Ureter (tissue), 1 donor: ENCODE measurements at places on chromosomes 3 and 15.

GRCh38 chr3:169467751-169468150, 195.8 kb downstream of the MECOM start:
- no peak for DNase-seq

- DNase-seq = no peak
Measured at GRCh38 chr3:12138044-12138443, 20.7 kb downstream of the TIMP4 start.

- DNase-seq = no peak
Measured at GRCh38 chr15:82970078-82970686, 15.8 kb upstream of the RAMAC start.

DNA sequence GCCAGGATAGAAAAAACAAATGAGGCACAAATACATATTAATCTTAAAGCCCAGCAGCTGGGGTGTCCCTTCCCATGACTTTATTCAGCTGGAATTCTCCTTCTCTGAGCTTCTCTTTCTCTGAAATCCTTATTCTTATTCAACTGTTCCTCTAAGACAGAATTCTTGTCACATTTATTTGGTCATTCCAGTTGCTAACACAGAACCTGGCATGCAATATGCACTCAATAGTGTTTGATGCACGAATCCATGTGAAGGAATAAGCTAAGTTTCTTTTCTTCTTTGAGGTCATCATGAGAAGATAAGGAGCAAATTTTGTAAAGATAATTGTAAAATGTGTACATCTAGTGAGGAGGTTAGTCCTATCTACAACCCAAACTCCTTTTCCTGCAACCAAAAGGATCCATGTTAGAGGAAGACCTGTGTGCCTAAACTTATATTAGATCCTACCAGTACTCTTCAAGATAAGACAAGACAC, 154.2 kb upstream of the KCNMB2 start:
- DNase-seq = no peak

DNA sequence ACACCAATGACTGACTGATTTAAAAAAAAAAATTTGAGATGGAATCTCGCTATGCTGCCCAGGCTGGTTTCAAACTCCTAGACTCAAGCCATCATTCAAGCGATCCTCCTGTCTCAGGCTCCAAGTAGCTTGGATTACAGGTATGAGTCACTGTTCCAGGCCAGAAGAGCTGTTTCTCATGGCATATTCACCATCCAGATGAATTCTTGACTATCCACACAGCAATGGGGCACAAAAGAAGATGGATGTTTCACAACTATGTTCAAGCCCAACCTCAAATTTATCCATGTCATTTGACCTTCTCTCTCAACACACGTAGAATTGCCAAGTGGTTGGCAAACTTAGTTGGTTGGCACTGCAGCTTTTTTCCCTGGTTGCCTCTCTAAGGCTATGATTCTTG, 40.6 kb downstream of the PRICKLE2 start:
- no peak for DNase-seq

DNA sequence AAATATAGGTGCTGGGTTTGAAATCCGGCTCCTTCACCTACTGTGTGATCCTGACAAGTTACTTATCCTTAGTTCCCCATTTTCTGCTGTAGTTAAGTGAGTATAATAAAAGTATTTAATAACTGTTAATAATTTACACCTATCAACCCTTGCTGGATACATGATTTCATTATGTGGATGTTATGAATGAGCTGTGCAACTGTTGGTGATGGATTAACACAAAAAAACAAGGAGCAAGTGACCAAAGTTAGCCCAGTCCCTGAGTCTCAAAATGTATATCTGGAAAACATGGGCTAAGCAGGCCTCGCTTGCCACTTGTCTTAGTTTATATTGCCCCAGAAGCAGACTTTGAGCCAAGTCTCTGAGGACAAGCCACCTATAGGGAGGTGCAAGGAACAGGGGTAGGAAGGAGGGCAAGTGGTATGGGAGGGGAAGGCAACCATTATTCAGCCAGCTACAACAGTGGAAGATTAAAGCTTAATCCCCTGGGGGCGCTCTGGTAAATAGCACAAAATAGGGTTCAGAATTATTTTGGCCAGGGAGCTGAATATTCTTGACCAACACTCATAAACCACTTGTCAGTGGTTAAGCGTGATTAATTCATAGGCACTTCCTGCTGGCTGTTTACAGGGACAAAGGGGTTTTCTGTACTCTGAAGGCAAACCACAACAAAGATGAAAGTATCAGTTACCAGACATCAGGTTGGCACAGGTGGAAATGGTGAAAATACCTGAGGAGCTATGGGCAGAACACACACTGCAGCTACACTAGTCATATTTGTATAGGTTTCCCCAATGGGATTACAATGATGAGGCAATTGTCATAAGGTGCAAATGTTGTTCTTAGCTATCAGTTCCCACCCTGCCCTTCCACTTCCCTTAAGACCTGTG, 76.2 kb downstream of the TRIM42 start:
- DNase-seq = no peak

- no peak for DNase-seq
Measured at GRCh38 chr3:25294169-25294805, 133.8 kb upstream of the RARB start.

- DNase-seq = peak; percentile 85
Measured at GRCh38 chr3:53194210-53195065, 33.4 kb downstream of the PRKCD start.

DNA sequence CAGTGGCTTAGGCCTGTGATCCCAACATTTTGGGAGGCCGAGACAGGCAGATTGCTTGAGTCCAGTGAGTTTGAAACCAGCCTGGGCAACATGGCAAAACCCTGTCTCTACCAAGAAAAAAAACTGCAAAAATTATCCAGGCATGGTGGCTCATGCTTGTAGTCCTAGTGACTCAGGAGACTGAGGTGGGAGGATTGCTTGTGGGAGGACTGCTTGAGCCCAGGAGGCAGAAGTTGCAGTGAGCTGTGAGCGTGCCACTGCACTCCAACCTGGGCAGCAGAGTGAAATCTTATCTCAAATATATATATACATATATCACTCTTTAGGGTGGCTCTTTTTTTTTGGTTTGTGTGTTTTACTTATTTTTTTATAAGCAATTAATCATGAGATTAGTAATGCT, 83.7 kb upstream of the WDR72 start:
- DNase-seq = no peak

- no peak for DNase-seq
Measured at GRCh38 chr15:98616397-98616796, 31.9 kb upstream of the IGF1R start.

- DNase-seq = no peak
Measured at GRCh38 chr15:39896101-39896500, 24.0 kb downstream of the GPR176 start.

GRCh38 chr3:181887685-181888084, 176.0 kb downstream of the SOX2 start:
- no peak for DNase-seq

GRCh38 chr3:167887096-167887495, 151.6 kb downstream of the SERPINI1 start:
- no peak for DNase-seq

- DNase-seq = no peak
Measured at GRCh38 chr15:61155741-61156700, 73.1 kb downstream of the RORA start.

DNA sequence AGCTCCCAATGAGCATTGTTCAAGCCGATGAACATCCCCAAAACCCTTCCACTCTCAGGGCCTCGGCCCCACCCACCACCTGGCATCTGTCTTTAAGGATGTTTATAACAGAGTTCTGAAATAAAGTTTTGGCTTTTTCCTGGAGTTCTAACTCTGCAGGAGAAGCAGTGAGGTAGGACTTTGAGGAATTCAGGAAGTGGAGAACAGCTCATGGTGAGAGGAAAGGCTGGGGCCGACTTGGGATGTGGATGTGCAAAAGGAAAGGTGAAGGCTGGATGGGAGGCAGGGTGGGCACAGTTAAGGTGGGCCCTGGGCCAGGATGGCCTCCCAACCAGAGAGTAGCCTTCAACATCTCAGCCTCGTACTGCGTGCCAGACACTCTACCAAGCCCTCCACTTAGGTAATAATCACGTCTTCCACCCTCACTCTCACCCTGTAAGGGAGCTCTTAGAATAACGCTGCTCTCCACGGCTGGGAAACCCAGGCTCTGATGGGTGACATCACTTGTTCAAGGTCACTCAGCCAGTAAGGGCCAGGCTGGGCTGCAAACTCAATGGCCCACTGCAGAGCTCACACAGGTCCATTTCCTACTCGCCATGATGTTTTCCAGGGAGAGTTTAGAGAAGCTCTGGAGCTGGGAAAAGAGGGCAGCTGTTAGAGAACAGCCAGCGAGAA, 28.5 kb downstream of the LIPC start:
- no peak for DNase-seq

DNA sequence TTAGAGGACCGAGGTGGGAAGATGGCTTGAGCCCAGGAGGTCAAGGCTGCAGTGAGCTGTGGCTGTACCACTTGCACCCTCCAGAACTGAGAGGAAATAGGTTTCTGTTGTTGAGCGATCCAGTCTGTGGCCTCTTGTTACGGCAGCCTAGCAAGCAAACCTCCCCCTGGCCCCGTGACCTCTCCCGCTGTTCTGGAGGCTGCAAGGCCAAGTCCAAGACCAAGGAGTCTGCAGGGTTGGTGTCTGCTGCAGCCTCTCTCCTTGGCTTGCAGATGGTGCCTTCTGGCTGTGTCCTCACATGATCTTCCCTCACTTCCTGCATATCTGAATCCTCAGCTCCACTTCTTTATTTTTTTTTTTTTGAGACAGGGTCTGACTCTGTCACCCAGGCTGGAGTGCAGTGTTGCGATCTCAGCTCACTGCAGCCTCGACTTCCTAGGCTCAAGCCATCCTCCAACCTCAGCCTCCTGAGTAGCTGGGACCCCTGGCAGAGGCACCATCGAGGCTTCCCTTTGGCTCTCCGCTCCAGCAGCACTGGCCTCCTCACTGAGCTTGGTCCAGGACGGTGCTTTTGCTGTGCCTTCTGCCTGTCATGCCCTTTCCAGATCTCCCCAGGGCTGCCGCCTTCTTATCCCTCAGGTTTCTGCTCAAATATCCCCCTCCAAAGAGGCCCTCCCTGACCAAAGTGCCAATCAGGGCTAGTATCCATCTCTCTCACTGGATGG, 18.0 kb upstream of the PLXND1 start:
- DNase-seq = peak; percentile 50

GRCh38 chr3:65080432-65080831, 392.6 kb upstream of the ADAMTS9 start:
- DNase-seq = no peak

DNA sequence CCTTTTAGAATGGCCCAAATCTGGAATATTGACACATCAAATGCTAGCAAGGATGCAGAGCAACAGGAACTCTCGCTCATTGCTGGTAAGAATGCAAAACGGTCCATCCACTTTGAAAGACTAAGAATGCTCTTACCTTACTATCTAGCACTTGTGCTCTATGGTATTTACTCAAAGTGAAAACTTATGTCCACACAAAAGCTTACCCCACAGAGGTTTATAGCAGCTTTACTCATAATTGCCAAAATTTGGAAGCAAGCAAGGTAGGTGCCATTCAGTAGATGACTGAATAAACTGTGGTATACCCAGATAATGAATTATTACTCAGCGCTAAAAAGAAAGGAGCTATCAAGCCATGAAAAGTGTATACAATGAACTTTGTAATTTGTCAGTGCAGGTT, 96.4 kb downstream of the CTNNB1 start:
- no peak for DNase-seq

DNA sequence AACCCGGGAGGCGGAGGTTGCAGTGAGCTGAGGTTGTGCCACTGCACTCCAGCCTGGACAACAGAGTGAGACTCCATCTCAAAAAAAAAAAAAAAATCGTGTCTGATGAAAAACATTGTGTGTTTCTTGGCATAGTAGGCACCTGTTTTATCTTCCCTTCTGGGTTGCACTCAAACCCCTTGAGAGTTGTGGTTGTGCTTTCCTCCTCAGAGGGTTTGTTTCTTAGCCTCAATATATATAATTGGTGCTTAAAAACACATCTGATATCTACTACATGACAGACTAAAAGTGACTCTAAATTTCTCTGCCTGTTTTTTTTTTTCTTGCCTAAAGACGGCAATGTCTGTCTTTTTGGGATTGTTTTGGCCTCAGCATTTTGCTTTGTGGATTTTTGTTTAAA, 7.6 kb downstream of the NR1D2 start:
- DNase-seq = no peak

- DNase-seq = no peak
Measured at GRCh38 chr3:98536456-98537017, 4.8 kb downstream of the GPR15 start.

GRCh38 chr3:128569756-128570155, 76.8 kb upstream of the GATA2 start:
- DNase-seq = no peak

DNA sequence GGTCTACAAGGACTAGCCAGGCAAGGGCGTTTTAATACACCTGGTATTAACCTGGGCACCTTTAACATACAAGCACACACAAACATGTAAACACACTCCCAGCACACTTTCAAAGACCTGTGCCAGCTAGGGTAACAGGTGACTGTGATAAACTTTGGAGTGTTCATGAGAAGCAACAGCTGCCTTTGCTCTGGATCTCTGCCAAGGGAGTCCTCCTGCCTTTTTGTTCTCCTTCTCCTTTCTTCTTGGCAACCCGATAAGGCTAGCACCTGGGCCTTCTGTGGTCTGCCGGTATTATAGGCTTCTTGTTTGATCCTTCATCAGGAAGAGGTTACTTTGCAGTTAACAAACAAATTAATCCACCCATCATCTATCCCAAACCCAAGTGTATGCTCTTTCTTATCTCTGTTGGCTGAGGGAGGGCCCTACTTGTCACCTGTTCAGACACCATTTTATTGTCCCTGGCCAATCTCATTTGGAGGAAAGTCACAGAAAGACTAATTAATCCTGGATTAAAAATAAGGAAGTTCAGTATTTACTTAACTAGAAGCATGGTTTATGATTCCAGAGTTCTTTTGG, at the start of gene RETNLB:
TSS of gene RETNLB (minus strand) at position 7 of the 579 bp plus-strand sequence. CDS start 225 bp downstream, outside the sequence.
- no peak for DNase-seq

DNA sequence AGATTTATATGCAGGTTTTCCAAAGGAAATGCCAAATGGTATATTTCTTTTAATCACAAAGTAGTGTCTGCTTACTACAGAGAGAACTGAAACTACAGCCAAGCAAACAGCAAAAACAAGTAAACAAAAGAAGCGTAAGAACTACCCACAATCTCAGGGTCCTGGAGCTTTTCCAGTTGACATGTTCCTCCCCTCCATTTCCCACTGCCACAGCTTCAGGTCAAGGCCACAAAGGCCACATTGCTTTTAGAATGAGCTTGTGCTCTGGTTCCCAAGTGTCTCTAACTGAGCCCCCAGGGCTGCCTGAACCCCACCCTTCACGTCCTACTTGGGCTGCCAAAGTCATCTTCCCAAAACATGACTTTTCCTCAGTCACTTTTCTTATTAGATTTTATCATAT, 24.1 kb downstream of the CTDSPL start:
- DNase-seq = no peak

DNA sequence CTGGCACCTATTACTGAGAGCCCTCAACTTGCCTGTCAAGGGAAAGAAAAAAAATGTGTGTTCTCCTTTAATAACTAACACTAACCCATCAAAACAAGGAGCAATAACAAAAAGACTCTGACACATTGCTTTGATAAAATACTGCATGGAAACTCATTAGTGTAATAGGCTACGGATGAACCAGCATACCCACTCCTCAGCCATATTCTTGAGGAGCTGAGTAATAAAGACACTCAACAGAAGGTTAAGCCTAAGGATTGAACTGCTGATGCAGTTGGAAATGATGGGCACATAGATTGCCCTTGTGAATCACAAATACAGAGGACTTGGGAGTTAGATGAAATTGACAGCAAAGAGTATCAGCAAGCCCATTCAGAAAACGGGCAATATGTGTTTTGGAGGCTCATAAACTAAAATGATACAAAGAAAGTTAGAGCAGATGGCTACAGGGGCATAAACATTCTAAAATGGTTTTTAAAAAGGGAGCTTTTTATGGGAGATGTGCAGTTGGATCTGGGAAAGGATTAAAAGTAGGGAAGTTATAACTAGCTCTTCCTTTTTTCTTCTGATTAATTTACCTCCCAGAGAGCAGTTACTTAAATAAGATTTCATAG, 447.6 kb upstream of the IL12A start:
- no peak for DNase-seq
